Stimulated activated CD8-positive, alpha-beta memory T cell treated with anti-CD3 and anti-CD28 coated beads, Interleukin-15, amount 100 ng/mL, for 4 hours (primary cell): ENCODE measurements at places on chromosomes 1 and 21.

DNA sequence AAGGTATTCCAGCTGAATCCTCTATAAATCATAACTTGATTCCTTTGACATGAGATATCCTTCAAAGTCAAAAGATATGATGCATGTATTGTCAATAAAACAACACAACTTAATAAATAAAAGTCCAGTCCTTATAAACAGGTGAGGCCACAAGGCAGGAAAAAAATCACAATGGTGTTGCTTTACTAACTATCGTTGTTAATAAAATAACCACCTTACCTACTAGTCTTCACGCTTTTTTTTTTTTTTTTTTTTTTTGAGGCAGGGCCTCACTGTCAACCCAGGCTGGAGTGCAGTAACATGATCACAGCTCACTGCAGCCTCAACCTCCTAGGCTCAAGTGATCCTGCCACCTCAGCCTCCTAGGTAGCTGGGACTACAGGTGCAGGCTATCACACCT, at the start of gene TMEM81:
Gene TMEM81 (minus strand): TSS at position 101 of the 400 bp plus-strand sequence. CDS start 140 bp downstream, outside the sequence.
- DNase-seq, result no peak

DNA sequence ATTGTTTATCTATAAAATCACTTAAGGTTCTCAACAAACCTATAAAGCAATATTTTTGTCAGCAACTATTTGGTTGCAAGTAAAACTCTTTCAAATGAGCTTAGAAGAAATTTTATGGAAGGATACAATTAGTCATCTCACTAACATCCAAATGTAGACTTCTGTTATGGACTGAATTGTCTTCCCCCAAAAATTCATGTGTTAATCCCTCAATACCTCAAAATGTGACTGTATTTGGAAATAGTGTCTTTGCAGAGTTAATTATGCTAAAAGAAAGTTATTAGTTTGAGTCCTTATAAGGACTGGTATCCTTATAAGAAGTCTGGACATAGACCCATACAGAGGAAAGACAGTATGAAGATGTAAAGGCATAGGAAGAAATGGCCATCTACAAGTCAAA, 357.8 kb upstream of the PRMT6 start:
- no peak for DNase-seq

GRCh38 chr1:235442788-235443429, 61.3 kb downstream of the B3GALNT2 start:
- DNase-seq, result no peak

DNA sequence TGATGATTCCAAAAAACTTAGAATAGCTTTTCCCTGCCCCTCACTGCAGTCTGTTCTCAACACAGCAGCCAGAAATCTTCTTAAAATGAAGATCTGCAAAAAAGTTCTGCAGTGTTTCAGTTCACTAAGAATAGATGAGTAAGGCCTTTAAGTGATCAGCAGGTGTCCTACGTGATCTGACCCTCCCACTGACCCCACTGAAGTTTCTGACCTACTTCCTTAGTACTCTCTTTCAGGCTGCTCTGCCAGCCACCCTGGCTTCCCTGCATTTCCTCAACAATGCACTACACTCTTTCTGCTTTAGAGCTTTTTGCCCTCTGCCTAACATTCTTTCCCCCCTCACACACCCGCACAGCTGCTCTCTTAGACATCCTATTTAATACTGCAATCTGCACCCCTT, 182.5 kb downstream of the AKT3 start:
- no peak for DNase-seq

DNA sequence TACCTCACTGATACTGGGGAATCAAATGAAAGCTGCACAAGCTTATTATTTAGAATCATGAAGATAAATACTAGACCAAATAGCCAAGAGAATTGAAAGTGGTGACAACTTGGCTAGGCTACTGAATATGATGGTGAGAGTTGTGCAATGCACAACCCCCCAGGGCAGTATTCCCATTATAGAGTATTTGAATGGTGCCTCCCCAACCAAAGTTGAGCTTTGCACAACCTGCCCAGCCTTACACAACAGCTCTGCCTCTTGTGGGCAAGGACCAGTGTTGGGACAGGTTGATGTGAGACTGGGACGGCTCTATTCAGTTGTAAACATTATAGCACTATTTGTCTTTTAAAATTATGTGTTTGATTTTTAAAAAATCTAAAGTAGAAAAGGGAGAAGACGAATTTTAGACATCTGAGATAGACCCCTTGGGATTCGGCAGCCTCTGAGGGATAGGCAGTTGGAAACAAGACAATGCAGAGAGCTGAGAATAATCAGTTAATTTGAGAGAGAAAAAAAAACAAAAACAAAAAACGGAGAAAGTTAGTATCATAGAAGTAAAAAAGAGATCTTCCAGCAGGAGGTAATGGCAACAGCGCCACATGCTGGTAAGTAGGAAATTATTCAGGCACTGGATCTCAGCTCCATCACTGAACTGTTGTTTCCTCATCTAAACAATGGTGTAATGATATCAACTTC, 91.0 kb upstream of the KCNA3 start:
- DNase-seq, result no peak

- no peak for DNase-seq
Measured at GRCh38 chr1:152029144-152029928, 7.5 kb downstream of the S100A11 start.
